Neural progenitor cell (in vitro differentiated cells): ENCODE measurements at places on chromosomes 1 and 21. TPM values are rescaled to one million over a fixed set of nuclear protein-coding genes. Genes with fewer than 3 reads are reported as not detected.

The SLAMF1 gene
- total RNA-seq = not detected in 2 replicates

- DNase-seq = no peak
These were observed 56.7 kb upstream of the GUCA2B start for GRCh38 chr1:42096554-42096953.

DNA sequence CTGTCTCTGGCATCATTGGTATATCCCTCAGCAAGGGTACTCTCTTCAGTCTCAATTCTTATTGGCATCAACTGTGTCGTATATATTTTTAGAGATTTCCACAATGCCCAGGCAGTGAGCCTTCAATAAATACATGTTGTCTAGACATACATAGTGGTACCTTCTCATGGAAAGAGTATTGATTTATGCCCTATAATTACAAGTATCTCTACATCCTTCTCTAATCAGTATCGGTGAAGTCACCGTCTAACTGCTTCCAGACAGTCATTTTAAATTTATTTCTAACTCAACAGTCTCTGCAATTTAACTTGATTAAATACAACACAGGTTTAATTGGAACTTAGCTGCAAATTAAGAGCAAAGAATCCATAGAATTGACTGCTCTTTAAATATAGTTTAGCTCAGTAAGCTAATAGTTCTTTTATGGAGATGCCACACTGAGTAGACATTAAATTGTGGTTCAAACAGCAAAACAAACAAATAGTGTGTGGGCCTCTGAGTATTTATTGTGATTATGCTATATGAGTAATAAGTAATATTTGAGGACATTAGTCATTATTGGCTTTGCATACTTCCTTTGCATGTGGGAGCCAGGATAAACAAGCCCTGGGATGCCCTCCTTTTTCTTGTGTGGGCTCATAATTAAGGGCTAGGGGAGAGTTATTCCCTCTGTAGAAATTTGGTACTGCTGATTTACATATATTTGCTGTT lies 126.9 kb upstream of the DUSP10 start:
- no peak for DNase-seq

GRCh38 chr1:241932845-241933244 lies 24.7 kb upstream of the BECN2 start:
- peak; percentile 29 for DNase-seq

- DNase-seq = no peak
These were observed 1048.3 kb downstream of the AMY1C start for GRCh38 chr1:104797982-104798381.

DNA sequence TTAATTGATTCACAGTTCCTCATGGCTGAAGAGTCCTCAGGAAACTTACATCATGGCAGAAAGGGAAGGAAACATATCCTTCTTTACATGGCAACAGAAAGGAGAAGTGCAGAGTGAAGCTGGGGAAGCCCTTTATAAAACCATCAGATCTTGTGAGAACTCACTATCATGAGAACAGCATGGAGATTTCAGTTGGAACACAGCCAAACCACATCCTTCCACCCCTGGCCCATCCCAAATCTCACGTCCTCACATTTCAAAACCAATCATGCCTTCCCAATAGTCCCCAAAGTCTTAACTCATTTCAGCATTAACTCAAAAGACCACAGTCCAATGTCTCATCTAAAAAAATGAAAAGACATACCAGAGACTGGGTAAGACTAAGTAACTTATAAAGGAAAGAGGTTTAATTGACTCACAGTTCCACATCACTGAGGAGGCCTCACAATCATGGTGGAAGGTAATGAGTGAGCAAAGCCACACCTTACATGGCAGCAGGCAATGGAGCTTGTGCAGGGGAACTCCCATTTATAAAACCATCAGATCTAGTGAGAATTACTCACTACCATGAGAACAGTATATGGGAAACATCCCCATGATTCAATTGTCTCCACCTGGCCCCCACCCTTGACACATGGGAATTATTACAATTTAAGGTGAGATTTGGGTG lies 105.2 kb downstream of the MRPL39 start:
- DNase-seq = no peak
